Activated effector memory CD4-positive, alpha-beta T cell treated with Interleukin-2 at 50 U/mL for 16 hours (primary cell): ENCODE measurements at places on chromosomes 11 and 22.

DNA sequence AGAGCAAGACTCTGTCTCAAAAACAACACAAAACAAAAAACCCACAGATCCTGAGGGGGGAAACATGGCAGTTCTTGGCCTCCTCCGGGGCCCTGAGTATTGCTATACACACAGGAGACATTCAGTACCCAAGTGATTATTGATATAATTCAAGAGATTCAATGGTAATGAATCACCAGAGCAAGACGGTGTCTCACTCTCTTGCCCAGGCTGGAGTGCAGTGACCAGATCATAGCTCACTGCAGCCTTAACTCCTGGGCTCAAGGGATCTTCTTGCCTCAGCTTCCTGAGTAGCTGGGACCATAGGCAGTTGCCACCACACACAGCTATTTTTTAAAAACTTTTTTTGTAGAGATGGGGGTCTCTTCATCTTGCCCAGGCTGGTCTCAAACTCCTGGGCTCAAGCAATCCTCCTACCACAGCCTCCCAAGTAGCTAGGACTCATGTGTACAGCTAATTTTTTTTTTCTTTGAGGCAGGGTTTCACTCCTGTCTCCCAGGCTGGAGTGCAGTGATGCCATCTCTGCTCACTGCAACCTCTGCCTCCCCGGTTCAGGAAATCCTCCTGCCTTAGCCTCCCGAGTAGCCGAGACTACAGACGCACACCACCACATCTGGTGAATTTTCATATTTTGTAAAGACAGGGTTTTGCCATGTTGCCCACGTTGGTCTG lies 21.8 kb upstream of the PIK3C2A start:
- no peak for DNase-seq

DNA sequence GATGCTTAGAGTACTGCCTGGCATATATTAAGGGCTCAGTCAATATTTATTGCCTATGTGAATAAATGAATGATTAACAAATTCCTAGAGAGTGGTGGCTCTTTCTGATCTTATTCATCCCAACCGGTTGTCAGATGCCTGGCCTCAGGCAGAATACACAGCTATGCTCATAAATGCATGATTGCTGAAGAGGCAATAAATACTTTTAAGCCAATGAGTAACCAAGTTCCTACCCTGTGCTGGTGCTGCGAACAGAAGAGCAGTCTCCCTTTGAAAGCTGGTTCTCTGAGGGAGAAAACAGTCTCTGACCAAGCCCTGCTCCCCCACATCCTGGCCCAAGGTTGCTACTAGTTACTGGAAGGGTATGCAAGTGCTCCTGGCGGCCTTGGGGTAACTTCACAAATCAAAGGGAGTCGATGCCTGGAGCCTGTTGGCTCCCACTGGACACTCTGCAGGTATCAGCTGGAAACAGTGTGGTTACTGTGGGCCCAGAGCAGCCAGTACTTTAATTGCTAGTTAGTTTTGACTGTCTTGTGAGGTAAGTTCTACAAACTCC lies 2.8 kb downstream of the USH1C start:
- no peak for DNase-seq

DNA sequence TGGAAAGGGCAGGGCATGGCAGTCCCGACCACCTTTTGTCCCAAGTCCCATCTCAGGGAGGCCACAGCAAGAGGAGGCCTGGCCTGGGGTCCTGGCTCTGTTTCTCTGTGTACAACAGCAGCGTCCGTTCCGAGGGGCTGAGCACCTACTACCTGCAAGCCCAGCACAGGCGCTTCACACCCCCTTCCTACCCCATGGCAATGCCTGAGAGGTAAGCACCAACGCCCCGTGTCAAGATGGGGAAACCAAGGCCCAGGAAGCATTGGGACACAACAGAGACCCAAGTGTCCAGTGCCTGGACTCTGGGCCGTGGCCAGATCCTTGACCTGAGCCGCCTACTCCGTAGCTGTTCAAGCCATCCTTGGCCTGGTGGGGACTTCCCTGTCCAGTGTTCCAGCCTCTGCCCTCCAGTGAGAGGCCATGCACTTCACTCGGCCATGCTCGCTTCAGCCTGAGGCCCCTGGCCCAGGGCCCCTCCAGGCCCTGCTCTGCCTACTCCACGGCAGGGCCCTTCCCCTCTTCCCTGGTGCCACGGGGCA lies 14.3 kb upstream of the TCF20 start:
- no peak for DNase-seq

GRCh38 chr22:32542677-32543357 lies 68.2 kb downstream of the FBXO7 start:
- DNase-seq: no peak

- no peak for DNase-seq
These were observed 55.1 kb downstream of the DLG2 start for GRCh38 chr11:85572056-85572455.

DNA sequence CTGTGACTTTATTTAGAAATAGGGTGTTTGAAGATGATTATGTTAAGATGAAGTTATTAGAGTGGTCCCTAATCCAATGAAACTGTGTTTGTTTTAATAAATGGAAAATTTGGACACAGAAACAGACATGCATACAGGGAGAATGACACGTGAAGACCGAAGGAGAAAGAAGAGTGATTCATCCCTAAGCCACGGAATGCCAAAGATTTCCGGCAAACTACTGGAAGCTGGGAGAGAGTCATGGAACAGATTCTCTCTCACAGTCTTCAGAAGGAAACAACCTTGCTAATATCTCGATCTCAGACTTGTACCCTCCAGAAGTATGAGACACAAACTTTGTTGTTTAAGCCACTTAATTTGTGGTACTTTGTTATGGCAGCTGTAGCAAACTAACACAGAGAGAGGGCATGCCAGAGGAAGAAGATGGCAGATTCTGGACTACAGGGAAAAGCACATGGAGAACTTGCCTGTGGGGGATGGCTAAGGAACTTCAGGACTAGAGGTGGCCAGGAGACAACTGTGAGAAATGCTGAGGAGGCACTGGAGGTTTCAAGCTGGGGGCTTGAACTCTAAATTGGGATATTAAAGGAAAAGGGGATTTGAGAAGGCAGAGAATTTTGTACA lies 733.5 kb upstream of the CCDC90B start:
- no peak for DNase-seq

- peak; percentile 30 for DNase-seq
These were observed 22.1 kb upstream of the RRAS2 start for GRCh38 chr11:14380947-14381561.
